Diencephalon (tissue), 1 donor: ENCODE measurements at places on chromosomes 2 and 18. TPM values are rescaled to one million over a fixed set of nuclear protein-coding genes. Genes with fewer than 3 reads are reported as not detected.

Gene FLACC1
- 3.7 TPM for total RNA-seq

Gene ANXA4
- total RNA-seq, result 7.8 TPM

Gene KCNS3
- total RNA-seq, result 2.8 TPM

Gene RELCH
- total RNA-seq, result 86.3 TPM

Gene TMEM200C
- 10.6 TPM for total RNA-seq

Gene HSBP1L1
- 3.2 TPM for total RNA-seq

Gene C2orf78
- total RNA-seq, result not detected

Gene UGT1A5
- total RNA-seq, result not detected

Gene TFCP2L1
- total RNA-seq, result 0.69 TPM

Gene C2orf15
- 17.5 TPM for total RNA-seq

Gene ARL6IP6
- total RNA-seq, result 32.3 TPM

Gene C1QL2
- 2.3 TPM for total RNA-seq

Gene IKZF2
- 17.8 TPM for total RNA-seq

Gene AGXT
- total RNA-seq, result not detected

Gene GLI2
- 1.2 TPM for total RNA-seq

Gene FTCDNL1
- total RNA-seq, result 4.8 TPM

Gene CHST10
- total RNA-seq, result 44.5 TPM

Gene SCN1A
- total RNA-seq, result 61.8 TPM

Gene PSMD1
- total RNA-seq, result 122 TPM

Gene LIMS4
- not detected for total RNA-seq

Gene SIX3
- total RNA-seq, result 7.4 TPM

Gene CHRND
- 0.23 TPM for total RNA-seq

Gene GPR55
- total RNA-seq, result not detected

Gene TOGARAM2
- total RNA-seq, result 2.3 TPM

Gene ST6GAL2
- 170 TPM for total RNA-seq

Gene DUSP19
- total RNA-seq, result 10.6 TPM

Gene ONECUT2
- 7.4 TPM for total RNA-seq

Gene FOXD4L1
- 0.69 TPM for total RNA-seq

Gene LOXL3
- total RNA-seq, result 6.7 TPM

Gene SOX11
- 246 TPM for total RNA-seq

Gene LTBP1
- 19.8 TPM for total RNA-seq

Gene CRACDL
- total RNA-seq, result 3.7 TPM

Gene RESP18
- total RNA-seq, result 1.8 TPM

Gene AFG3L2
- total RNA-seq, result 48.7 TPM

Gene DES
- total RNA-seq, result 1.4 TPM

Gene APCDD1
- total RNA-seq, result 26.8 TPM
